Motor neuron (in vitro differentiated cells): ENCODE measurements at places on chromosomes 5 and 9. TPM values are rescaled to one million over a fixed set of nuclear protein-coding genes. Genes with fewer than 3 reads are reported as not detected.

DNA sequence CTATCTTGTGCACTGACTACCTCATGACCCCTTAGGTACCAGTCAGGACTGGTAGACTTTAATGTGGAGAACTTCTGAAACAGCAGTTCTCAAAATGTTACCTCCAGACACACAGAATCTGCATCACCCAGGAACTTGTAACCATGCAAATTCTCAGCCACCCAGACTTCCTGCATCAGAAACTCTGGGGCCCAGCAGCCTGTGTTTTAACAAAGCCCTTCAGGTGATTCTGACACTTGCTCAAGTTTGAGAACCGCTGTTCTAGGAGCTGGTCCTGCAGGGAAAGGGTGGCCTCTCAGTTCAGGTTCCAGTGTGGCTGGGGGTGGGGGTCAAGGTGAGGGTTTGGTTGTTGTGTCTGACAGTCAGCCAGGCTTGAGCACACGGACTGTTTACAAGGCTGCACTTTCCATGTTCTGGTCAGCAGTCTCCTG lies 28.4 kb downstream of the ZFP62 start:
- ATAC-seq: no peak

GRCh38 chr5:142618130-142618523 lies 67.8 kb downstream of the FGF1 start:
- ATAC-seq: no peak

Gene GIN1
- 10.6 and 11.5 TPM in 2 replicates for total RNA-seq

DNA sequence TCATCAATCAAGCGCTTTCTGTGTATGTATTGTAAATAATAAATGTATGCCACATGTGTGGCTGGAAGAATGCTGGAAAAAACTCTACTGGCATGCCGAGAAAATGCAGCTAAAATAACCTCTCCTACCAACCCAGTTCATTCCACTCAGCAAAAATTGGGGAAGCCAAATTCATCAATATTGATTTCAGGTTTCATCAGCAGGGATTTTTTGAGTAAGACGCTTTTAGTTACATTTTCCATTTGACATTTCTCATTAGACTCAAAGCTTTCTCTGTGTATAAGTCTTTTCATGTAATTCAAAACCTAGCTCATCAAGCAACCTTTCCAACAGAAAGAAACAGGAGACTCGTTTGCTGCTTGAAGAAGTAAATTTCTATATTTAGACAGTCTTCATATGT lies 338.1 kb downstream of the DMRT2 start:
- ATAC-seq: no peak
